ENCODE measurements at places on chromosomes 11 and 22. TPM values are rescaled to one million over a fixed set of nuclear protein-coding genes. Genes with fewer than 3 reads are reported as not detected.

Gene CASP5
- total RNA-seq = not detected

Gene SLC7A4
- 0.17 TPM for total RNA-seq

Gene LIF
- 2.4 TPM for total RNA-seq

Gene UPB1
- total RNA-seq = not detected

Gene LRRC74B
- total RNA-seq = not detected

Gene RPS3
- total RNA-seq = 2,255 TPM

Gene ELMOD1
- total RNA-seq = 0.17 TPM

Gene SLC25A18
- 0.17 TPM for total RNA-seq

Gene FZD4
- 2.4 TPM for total RNA-seq

Gene PTPN5
- total RNA-seq = not detected

Gene APLNR
- not detected for total RNA-seq

Gene CDC42EP2
- 22.0 TPM for total RNA-seq

Gene APOBEC3B
- total RNA-seq = 23.4 TPM

Gene RAB3IL1
- total RNA-seq = 3.0 TPM

Gene HIC2
- 1.7 TPM for total RNA-seq

Gene TSPAN32
- 0.45 TPM for total RNA-seq

Gene FAM111B
- 10.6 TPM for total RNA-seq

All from bronchus fibroblast of lung (primary cell).